ENCODE measurements at places on chromosomes 16 and 17.

- no peak for DNase-seq
Measured at GRCh38 chr16:62939687-62940086, 903.4 kb upstream of the CDH8 start.

DNA sequence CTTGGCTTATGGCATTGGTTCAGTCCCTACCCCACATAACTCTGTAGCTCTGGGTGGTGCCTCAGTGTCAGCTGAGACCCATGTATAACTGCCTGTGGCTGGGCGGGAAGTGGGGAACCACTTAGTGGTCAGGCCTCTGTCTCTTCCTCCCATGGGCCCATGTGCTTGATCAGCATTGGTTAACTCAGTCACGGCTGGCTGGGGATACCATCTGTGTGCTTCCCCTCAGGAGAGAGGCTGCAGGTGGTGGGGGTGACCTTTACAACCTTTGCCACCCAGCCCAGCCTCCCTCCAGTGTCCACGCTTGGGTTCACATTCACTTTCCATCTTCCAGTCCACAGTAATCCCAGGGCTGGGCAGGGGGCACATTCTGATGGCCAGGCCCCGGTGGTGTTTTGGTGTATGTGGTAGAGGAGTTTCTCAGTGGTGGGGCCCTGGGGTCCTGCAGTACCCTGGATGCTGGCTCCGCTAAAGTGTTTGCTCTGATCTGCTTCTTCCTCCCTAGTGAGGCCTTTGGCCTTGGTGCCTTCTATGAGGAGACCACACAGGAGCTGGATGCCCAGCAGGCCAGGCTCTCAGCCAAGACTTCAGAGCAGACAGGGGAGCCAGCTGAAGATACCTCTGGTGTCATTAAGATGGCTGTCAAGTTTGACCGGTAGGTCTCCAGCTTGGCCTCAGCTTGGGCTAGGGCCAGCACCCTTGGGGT lies 10.2 kb upstream of the NFATC3 start:
- peak; percentile 68 for DNase-seq

- DNase-seq, result no peak
Measured at GRCh38 chr16:14523632-14524031, 106.4 kb downstream of the PARN start.

- no peak for DNase-seq
Measured at GRCh38 chr16:13325396-13325795, 424.0 kb downstream of the SHISA9 start.

DNA sequence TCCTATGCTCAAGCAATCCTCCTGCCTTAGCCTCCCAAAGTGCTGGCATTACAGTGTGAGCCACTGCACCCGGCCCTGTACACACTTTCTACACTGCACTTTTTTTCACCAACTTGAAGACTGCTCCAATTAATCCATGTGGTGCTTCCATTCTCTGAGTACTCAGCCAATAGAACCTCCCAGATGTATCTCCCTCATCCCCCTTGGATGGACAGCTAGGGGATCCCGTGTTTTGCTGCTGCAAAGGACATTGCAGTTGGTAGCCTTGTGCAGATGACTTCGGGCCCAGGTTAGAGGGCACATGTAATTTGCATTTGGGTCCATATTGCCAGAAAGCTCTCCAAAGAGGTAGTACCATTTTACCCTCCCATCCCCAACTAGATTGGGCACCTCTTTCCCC lies 59.9 kb downstream of the SREBF1 start:
- DNase-seq, result no peak

DNA sequence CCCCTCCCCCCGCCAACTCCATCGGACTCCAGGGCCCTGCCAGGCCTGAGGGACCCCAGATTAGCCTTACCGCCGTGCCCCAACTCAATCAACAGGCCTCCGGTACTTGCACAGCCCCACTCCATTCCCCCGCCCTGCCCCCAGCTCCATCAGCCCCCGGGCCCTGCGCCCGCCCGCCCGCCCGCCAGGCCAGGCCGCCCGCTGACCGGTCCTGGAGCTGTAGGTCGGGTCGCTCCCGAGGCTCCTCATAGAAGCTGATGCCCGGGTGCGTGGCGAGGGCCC lies 308 bp downstream of the GTF3C1 start:
- DNase-seq, result no peak

DNA sequence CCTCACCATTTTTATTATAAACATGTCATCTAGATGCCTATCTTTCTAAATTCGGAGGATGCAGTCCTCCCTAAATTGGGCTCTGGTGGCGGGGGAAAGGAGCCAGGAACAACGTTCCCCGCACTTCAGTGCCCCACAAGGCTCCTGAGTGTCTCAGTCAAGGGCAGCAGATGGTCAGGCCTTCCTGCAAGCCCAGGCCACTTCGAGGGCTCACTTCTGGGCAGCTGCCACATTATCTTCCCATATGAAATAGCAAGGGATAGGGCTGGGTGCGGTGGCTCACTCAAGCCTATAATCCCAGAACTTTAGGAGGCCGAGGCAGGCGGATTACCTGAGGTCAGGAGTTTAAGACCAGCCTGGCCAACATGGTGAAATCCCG lies 32.3 kb downstream of the FBXO31 start:
- no peak for DNase-seq

DNA sequence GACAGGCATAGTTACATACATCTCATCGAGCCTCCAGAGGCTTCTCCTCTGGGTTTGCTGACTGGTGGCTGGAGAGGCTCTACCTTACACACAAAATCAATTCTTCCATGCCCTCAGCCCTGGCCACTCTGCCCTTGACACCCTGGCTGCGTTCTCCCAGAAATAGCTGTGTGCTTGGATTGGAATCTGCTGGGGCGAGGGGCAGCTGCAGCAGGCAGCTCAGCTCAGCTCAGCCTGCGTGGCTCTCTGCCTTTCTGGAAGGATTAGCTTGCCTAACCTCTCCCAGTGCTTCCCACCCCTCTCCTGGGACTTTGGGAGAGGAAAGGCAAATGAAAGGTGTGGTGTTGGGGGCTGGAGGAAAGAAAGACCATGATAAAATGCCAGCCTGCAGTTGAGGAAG lies 216.1 kb downstream of the ENGASE start:
- no peak for DNase-seq

- no peak for DNase-seq
Measured at GRCh38 chr17:67733449-67733848, 15.7 kb downstream of the NOL11 start.

DNA sequence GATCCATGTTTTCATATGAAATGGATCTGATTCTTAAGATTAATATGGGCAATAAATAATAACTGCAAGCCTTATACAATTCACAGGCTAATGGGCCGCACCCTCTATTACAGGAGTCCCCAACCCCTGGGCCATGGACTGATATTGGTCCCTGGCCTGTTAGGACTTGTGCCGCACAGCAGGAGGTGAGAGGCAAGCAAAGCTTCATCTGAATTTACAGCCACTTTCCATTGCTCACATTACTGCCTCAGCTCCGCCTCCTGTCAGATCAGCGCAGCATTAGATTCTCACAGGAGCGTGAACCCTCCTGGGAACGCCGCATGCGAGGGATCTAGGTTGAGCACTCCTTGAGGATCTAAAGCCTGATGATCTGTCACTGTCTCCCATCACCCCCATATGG lies 26.8 kb downstream of the METTL16 start:
- DNase-seq, result no peak

GRCh38 chr16:3696425-3697218 lies 20.7 kb downstream of the TRAP1 start:
- DNase-seq, result no peak

GRCh38 chr16:84279881-84280280 lies 14.8 kb upstream of the WFDC1 start:
- no peak for DNase-seq

GRCh38 chr16:74107795-74108610 lies 188.6 kb upstream of the PSMD7 start:
- peak; percentile 78 for DNase-seq

DNA sequence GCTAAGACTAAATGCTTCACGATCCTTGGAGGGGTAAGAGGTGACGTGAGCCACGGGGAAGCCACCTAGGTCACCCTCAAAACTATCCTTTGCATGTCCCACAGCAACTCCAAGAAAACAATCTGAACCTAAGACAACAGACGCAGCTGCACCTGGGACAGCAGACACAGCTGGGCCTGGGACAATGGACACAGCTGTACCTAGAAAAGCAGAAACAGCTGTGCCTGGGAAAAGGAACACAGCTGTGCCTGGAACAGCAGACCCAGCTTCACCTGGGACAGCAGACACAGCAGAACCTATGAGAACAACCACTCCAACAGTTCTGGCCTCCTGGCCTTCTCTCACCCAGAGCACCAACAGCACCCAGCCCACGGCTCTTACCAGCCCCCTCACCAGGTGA lies 11.7 kb upstream of the CD300LD start:
- no peak for DNase-seq

DNA sequence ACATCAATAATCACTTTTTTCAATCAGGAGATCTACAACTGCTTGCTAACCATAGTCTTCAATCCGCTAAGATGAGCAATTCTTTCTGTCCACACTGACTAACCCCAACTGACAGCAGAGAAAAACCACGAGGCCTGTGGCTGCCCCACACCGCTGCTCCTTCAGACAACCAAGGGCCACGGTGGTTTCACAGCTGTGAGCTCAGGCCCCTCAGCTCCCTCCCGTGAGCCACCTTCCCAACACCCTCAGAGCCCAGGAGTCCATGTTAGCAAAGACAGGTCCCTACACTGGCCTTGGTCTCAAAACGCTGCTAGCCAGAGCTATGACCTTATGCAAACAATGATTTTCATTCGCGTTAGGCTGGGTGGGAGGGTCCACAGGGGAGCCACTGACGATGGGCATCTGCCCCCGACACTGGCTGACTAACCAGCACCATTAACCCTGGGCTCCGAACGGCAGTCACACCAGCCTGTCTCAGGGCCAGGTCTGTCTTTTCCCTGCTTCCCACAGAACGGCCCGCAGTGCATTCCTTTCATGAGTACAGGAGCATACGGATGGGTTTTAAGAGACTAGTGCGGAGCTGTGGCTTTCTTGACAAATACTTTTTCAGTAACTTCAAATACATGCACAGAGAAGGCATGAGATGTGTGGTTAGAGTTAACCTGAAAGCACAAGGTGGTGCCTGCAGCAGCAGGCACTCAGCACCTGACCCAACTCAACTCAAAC lies 67.3 kb downstream of the ANKRD11 start:
- DNase-seq, result no peak

GRCh38 chr17:42438600-42439567 lies 15.8 kb upstream of the CAVIN1 start:
- DNase-seq, result peak; percentile 69

DNA sequence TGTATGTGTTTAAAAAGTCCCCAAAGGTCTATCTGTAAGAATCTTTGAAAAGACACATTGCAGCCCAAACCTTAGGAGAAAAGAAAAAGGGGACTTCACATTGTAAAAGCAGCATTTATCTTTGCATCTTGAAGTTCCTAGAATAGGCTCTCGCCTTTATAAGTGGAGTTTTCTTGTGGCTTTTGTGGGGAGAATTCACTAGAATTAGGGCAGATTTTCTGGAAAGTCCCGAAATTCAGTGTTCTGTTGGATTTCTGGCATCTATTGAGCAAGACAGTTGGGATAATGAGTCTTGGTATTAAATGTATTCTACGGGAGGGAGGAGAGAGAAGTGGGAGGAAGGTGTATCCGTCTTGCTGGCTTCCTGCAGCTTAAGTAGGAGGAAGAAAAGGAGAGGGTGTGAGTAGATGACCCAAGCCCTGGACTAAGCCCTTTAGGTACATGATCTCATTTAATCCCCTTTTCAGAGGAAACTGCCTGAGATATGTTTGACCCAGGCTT lies 62.6 kb downstream of the PRKCA start:
- no peak for DNase-seq

- no peak for DNase-seq
Measured at GRCh38 chr17:48515925-48516900, 14.6 kb downstream of the HOXB1 start.

- DNase-seq, result no peak
Measured at GRCh38 chr17:79612468-79613194, 1.8 kb upstream of the RBFOX3 start.

GRCh38 chr17:75950421-75950820 lies 9.6 kb upstream of the FBF1 start:
- no peak for DNase-seq

DNA sequence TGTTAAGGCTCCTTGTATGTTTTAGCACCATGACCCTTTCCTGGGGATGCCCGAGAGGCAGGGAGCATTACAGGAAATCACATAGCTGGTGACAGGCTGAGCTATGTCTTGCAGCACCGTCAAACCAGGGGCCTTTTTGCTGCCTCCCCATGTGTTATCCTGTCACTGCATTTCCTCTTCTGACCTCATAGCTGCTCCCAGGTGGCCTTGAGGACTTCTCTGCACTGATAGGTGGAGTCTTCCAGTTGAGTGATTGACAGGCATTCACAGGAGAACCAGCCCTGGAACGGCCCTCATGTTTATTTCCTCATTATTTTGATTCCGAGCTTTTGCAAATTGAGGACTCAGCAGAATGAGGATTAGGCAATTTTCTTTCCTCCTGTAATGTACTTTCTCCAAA lies 349.6 kb downstream of the HAPSTR1 start:
- DNase-seq, result no peak

GRCh38 chr16:4098501-4098900 lies 17.7 kb downstream of the ADCY9 start:
- DNase-seq, result no peak

- peak; percentile 31 for DNase-seq
Measured at GRCh38 chr17:864315-864714, 82.2 kb downstream of the MRM3 start.

Measured in hematopoietic multipotent progenitor cell (in vitro differentiated cells).